ENCODE measurements at places on chromosomes 12 and 14.

GRCh38 chr12:109192358-109192757, 76.0 kb downstream of the ACACB start:
- no peak for DNase-seq

DNA sequence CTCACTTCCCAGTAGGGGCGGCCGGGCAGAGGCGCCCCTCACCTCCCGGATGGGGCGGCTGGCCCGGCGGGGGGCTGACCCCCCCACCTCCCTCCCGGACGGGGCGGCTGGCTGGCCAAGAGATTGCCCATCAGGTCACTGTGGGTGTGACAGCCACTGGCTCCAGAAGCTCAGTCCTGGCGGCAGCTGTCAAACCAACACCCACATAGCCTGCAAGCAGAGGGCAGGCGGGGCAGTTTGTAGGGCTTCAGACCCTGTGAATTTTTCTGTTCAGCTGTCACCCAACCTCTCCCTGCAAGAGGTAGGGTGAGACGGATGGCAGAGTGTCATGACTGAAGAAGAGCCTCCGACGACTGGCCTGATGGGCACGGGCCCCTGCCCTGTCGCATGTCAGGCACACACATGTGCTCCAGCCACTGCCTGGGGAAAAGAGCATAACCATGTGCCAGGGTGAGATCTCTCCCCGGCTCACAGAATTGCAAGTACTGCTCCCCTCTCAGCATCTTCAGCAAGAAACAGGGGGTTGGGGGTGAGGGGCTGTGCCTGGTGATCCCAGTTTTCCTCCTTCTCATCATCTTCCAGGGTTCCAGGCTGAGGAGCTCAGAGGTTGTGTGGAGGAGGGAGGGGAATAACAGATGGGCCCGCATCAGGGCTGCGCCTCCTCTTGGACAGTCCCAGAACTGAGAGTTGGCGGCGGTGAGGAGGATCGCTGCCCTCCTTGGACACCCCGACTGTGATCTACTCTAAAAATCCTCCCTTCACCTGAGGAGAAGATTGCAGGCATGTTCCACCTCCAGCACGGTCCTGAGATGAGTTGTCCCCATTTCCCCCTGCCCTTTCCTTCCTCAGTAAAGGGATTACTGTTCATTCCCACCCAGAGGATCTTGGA, 11.2 kb upstream of the PRPH start:
- DNase-seq = no peak

GRCh38 chr12:96212456-96213375, 18.5 kb downstream of the ELK3 start:
- DNase-seq = no peak

DNA sequence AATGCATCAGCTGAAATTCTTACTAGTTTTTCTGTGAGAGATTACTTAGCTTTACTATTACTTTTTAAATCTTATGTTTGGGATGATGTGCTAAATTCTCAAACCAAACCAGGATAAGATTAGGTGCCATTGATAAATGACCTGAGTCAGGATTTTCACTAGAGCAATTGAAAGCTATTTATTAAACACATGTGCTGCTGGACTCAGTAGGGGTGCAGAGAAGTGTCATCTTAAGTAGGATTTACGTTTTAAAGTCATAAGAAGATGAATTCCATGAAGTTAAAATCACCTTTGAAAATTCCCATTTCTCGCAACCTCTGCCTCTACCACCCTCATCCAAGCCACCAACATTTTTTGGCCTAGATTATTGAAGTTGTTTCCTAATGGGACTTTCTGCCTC, 8.8 kb downstream of the TMEM263 start:
- DNase-seq = no peak

- DNase-seq = no peak
These were observed 147.4 kb downstream of the BCL11B start for GRCh38 chr14:99124482-99125105.

DNA sequence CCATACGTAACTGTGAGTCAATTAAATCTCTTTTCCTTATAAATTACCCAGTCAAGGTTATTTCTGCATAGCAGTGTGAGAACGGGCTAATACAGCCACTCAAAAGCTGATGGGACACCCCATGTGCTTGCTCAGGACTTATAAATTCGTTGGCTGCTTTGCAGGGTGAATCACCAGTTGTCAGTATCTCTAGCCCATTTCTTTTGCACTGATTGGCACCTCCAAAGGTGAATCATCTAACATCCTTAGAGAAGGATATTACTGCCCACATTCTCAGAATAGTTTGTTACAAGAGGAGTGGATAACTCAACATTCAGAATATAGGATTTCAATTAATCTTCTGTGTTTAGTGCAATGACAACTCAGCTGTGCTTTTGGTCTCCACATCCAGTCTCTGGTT, 601.5 kb downstream of the KCNH5 start:
- no peak for DNase-seq

Data from DMS79 treated with DMSO at 0.1 percent for 48 hours (cell line).